ENCODE measurements at places on chromosomes 2 and 18.

- no peak for DNase-seq
These were observed 8.6 kb downstream of the ANKRD62 start for GRCh38 chr18:12102136-12102842.

- no peak for DNase-seq
These were observed 9.5 kb downstream of the AQP12A start for GRCh38 chr2:240701091-240701735.

DNA sequence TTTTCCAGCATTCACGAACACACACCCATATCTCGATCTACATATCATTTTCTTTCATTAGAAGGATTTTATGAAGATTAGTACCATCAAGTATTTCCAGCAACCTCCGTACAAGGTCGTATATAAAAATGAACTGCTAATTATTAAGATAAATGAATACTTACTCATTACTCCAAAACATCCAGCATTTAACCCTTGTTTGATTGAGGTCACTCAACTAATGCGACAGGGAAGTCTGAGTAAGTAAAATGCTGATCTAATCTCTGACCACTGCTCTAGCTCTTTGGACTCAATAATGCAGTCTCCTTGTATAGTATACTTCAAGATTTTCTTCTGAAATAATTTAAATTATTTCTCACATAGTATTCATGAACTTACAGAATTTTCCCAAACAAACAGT is 2.0 kb downstream of the ABHD3 start:
- DNase-seq: no peak

GRCh38 chr2:239283288-239283945 is 117.4 kb downstream of the HDAC4 start:
- DNase-seq: no peak

DNA sequence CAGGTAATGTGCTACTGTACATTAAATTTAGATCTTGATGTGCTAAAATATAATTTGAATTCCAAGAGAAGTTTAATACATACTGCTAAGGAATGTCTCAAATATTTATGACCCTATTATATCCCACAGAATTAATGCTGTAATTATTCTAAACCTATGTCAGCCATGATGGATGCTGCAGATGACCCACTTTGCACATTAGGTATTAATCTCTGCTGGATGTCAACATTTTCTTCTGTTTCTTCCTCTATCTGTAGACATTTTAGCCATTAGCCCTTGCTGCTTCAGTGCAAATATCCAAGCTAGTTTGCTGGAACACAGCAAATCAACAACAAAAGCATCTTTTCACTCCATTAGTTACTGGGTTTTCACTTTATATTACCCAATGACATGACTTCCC is 164.6 kb downstream of the CDH2 start:
- DNase-seq: no peak

DNA sequence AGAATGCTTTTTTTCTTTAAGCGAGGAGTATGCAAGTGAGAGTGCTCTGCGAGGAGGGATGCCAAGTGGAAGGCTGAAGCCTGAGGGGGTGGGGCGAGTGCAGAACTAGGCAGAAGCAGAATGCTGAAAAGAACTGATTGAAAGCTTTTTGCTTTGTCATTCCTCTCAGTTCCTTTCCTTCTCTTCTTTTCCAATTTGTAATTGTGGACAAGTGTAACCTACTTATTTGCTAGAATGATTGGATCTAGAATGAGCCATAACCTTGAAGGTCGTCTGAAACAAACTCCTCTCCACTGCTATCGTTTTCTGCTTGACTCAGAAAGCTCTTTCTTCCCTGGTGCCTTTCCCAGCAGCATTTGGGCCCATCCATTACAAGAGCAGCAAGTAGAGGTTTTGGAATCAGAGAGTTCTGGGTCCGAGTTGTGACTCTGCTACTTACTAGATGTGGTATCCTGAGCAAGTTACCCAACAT is 115.3 kb downstream of the METTL8 start:
- no peak for DNase-seq

GRCh38 chr2:164910101-164910899 is 45.0 kb downstream of the SLC38A11 start:
- DNase-seq: no peak

DNA sequence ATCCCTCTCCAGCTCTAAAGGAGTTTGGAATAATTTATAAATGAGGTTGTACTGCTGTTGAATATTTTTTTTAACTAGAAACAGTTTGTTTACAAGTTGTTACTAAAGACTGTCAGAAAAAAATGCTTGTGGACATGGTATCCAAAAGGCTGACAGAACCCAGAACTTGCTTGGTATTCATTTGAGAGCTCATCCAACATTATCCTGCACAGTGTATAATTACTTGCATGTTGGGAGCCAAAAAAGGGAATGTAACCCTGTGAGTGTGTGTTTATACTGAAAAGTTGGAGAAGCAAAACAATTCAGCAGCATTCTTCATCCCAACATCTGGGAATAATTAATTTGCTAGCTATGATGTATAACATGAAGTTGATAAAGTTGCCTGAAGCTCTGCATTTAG is 42.1 kb upstream of the EHBP1 start:
- no peak for DNase-seq

DNA sequence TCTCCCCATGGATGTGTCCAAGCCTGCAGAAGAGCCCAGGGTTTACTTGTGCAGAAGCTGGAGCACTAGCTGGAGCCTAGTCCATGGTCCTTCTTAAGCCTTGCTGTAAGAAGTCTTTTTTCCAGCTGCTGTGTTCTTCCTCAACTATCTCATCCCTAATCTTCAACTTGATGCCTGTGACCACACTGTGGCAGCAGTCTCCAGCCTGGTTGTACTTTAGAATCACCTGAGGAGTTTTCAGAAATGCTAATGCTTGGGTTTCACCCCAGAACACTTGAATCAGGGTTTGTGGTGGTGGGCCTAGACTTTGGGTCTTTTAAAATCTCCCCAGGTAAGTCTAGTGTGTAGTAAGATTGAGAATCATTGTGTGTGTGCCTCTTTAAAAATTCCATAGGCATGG is 173.6 kb downstream of the ADCYAP1 start:
- DNase-seq: no peak

DNA sequence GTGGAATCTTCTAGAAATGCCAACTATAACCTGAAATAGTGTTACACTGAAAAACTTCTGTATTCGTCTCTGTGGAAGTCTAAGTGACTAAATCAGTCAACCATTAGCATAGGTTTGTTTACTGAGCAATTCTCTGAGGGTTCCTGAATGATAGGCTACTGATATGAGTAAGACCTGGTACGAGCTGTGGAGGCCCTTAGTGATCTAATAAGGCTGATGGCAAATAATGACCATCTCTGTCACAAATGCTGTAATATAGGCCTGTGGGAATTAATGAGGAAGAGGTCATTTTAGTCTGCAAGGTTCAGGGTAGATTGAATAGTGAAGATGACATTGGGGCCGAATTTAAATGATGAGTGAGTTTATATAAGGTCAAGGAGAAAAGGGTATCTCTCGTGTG is 82.5 kb downstream of the MGAT5 start:
- DNase-seq: no peak

GRCh38 chr2:223856584-223856983 is 19.2 kb upstream of the AP1S3 start:
- no peak for DNase-seq

DNA sequence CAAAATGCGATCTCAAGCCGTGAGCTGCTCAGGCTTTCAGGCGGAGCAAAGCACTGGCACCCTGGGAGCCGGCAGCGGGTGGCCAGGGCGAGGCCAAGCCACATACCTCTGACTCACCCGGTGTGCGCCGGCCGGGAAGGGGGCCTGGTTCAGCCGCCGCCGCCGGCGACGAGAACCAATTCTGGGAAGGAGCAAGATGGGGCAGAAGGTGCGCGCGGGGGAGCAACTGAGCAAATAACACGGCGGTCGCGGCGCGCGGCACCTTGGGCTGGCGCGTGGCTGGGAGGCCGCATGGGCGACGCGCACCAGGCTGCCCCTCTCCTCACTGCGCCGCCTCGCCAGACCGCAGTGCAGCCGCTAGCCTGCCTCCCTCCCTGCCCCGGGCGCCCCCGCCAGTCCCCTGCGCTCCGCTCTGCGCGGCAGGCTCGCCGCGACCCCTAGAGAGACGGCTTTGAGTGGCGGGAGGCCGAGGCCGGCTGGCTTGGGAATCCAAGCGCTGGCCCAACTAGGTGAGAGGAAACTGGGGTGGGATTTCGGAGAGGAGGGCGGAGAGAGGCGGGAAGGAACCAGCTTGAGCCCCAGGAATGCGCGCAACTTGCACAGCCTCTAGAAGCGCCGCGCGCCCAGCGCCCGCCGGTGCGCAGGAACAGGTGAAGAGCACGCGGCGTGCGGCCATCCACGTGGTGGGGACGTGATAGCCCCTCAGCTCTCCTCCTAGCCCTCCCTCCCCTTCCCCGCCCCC is 3.2 kb downstream of the NRP2 start:
- DNase-seq: no peak

GRCh38 chr2:156340804-156341451 is 8.4 kb upstream of the NR4A2 start:
- peak; percentile 39 for DNase-seq

DNA sequence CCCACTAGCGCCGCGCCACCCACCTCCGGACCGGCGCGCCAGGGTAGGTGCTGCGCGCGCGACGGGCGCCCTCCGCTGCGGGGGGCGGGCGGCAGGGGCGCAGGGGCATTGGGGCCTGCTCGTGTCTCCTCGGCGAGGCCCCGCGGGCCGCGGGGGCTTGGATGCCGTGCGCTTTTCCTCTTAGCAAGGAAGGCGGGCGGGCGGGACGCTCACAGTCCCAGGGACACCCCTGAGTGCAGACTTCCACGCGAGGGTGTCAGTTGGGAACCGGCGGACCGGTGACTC is 748 bp downstream of the TWIST2 start:
- no peak for DNase-seq

DNA sequence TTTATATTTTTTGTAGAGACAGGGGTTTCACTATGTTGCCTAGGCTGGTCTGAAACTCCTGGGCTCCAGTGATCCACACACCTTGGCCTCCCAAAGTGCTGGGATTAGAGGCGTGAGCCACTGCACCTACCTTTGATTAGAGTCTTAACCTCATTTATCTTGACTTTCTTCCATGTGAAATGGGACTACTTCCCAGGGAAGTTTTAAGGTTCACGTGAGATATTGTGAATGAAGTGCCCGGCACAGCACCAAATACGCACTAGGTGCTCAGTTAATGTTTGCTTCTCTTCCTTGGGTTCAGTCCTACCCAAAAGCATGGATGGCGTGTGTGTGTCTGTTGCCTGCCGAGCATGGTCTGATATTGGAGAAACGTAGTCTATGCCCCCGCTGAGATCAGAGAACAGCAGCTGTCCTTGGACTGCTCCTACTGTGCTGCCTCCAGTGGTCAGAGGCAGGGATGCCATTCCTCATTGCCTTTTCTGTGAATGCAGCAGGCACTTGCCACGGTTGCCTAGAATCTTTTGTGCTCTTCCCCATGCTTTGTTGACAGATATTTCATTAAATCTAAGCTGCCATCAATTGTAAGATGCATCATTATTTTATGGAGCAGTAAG is 12.3 kb upstream of the TFCP2L1 start:
- DNase-seq: no peak

GRCh38 chr2:9769171-9770005 is 73.9 kb upstream of the TAF1B start:
- DNase-seq: peak; percentile 24

DNA sequence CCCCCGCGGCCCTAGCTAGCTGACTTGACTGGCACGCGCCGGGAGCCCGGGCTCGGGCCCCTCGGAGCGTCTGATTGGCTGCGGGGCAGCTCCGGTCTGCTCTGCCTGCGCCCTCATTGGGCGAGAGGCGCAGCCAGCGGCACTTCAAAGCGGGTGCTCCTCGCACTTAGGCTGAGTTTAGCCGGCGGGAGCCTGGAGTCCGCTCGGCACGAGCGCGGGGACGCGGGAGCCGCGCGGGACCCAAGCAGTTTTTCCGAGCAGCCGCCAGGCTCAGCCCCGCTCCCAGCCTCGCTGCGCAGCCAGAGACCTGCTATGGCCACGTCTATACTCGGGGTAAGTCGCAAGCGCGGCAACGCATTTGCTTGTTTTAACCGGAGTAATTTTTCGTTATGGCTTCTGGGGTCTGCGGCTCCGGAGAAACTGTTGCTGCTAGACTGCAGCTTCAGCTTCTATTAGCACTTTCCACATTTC is at the start of gene SP9:
Gene SP9, plus strand, starts transcription at position 174 of the 471 bp plus-strand sequence. Its CDS starts 139 bp downstream, at position 313.
- peak; percentile 36 for DNase-seq

GRCh38 chr2:202726070-202726469 is 91.3 kb downstream of the FAM117B start:
- DNase-seq: no peak

- DNase-seq: no peak
These were observed 240.1 kb upstream of the VRK2 start for GRCh38 chr2:57806449-57806968.

DNA sequence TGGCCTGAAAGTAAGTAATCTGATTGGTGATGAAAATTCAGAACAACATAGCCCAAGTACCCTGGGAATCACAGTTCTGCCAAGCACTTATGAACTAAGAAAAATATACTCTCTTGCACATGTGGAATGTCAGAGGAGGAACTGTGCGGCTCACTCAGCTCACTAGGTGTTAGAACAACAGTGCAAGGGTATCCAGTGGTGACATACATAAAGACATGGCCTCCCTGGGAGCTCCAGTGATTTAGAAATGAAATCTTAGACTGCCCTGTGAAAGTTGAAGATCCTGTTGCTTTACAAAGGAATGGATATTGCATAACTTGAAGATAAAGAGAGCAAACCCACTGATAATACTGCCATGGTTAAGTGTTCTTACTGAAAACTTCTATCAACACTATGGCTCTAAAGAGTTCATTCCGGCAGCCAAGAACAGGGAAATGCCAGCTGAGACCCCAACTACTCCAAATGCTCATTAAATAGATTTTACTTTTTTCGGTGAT is 246.2 kb downstream of the ARHGAP15 start:
- no peak for DNase-seq

DNA sequence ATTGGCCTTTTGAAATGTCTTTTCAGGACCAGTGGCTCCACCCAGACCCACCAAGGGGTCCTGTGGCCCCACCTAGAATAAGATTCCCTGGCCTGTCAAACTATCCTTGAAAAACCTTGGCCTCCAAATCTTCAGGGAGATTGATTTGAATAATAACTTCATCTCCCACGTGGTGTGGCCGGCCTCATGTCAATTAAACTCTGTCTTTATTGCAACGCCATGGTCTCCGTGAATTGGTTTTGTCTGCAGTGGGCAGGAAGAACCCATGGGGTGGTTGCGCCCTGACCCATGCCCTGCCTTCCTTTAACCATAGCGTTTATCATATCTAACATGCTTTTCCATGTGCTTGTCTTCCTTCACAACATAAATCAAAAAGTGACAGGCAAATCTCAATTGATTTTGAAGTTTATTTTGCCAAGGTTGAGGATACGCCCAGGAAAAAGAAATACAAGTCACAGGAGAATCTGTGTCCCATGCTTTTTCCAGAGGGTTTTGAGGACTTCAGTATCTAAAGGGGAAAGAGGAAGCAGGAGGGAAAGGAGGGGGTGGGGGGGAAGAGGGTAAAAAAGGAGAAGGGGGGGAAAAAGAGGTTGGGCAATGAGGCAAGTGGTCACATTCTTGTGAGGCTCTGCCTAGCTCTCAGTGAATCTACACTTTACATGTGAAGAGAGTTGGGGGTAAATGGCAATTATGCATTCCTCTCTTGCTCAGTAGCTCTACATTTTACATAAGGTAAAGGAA is 66.5 kb upstream of the CABLES1 start:
- DNase-seq: no peak

DNA sequence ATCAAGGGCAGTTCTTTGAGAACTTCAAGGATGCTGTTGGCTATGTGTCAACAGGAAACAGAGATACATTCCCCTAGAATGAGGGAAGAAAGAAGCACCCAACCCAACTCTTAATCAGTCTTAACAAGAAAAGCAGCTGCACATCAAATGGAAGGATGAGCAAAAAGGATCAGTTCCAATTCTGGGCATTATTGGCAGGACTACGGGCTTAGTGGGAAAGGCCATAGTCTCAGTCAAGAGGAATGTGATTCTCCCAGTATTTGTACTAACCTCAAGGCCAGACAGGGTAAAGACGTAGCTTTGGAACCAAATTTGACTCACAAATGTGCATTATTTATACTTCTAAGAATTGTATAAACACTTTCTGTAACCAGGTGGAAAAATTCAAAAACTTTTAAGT is 18.2 kb downstream of the BMP10 start:
- DNase-seq: no peak

Data from CD4-positive, alpha-beta T cell treated with Interleukin-6 for 4 hours (primary cell).